Thoracic aorta endothelial cell (primary cell): ENCODE measurements at places on chromosomes 2 and 18. TPM values are rescaled to one million over a fixed set of nuclear protein-coding genes. Genes with fewer than 3 reads are reported as not detected.

NTSR2 gene
- total RNA-seq: not detected in 2 replicates

REEP1 gene
- total RNA-seq: 0.29 and 0.80 TPM in 2 replicates

IL37 gene
- total RNA-seq: not detected in 2 replicates

TTR gene
- total RNA-seq: not detected in 2 replicates

PSMA8 gene
- total RNA-seq: not detected in 2 replicates

KIAA2012 gene
- not detected in 2 replicates for total RNA-seq

NT5DC4 gene
- not detected in 2 replicates for total RNA-seq

C2orf66 gene
- total RNA-seq: 0.22 and 0.40 TPM in 2 replicates

NPHP1 gene
- 6.1 and 7.9 TPM in 2 replicates for total RNA-seq

SCTR gene
- total RNA-seq: not detected in 2 replicates

KCNE4 gene
- under 0.01 TPM in 2 replicates for total RNA-seq

CDH2 gene
- total RNA-seq: 13.3 and 42.4 TPM in 2 replicates

SKOR2 gene
- not detected in 2 replicates for total RNA-seq

MPV17 gene
- total RNA-seq: 52.3 and 60.1 TPM in 2 replicates

RGPD4 gene
- not detected in 2 replicates for total RNA-seq
